GM12878 (cell line): ENCODE measurements at places on chromosomes 12 and 14.

DNA sequence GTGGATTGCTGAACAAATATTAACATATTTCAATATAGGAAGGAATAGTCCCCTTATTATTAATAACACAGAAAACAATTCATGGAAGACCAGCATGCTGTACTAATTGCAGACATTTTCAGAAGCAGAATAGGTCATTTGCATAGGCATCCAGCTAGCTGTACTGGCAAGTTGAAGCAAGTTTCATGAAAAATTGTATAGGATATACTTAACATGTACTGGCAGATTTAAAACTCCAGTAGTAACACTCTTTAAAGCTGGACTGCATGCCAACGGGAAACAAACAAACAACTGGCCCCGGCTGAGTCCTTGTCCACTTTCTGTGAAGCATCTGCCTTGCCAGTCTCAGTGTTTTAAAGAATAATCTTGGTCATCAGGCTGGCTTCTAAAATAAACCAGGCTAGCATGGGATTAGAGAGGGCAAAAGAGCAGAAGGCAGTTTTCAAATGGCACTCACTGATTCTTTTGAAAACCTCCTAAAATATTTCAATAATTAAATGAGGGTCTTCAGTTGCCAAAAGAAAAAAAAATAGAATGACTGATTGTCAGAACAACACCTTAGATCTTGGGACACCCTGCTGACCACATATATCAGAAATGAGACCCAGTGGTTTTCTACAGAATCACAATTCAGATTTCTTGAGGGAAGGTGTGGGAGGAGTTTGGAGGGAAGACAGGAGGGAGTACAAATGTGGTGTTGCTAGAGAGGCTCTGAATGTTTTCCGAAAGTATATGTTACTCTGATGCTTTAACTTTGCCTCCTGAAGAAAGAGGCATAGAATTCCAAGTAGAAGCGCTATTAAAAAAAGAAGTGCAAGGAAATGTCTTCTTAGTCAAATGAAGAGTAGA lies 122.5 kb upstream of the KRAS start:
- no peak for DNase-seq

DNA sequence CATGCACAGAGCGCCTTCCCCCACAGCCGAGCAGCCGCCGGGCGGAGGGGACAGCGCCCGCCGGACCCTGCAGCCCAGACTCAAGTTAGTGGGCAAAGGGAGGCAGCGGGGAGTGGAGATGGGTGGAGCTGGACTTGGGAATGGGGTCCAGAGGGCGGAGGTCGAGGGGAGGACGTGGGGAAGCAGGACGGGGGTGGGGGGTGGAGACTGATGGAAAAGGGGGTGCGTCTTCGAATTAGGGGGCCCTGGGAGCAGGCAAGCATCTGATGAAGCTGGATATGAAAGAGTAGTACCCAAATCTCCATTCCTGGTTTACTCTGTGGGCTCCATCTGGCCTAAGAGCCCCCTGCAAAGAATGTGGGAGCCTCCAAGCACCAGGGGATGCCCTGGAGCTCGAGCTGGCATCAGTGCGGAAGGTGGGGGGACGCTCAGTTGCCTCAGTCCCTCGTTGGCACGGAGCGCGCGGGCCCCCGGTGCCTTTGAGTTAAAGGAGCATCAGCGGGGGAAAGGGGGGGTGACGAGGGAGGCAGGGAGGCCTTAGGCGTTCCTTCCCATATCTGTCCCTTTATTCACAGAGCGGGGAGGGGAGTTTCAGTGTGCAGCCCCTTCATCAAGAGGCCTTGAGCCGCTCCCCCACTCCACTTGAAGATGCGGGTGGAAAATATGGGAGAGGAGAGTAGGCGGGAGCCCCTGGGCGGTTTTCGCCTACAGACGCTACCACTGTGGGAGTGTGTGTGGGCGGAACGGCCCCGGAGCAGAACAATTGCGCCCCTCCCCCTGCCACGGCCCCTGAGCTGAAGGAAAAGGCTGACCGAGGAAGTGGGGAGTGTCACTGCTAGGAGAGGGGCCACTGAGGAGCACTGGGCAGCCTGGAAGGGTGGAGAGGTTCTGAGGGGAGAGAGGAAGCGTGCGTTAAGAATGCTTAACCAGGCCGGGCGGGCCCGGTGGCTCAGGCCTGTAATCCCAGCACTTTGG lies 644 bp downstream of the NAB2 start:
- no peak for DNase-seq

GRCh38 chr14:75088566-75089373 lies 19.3 kb downstream of the ZC2HC1C start:
- DNase-seq = no peak

DNA sequence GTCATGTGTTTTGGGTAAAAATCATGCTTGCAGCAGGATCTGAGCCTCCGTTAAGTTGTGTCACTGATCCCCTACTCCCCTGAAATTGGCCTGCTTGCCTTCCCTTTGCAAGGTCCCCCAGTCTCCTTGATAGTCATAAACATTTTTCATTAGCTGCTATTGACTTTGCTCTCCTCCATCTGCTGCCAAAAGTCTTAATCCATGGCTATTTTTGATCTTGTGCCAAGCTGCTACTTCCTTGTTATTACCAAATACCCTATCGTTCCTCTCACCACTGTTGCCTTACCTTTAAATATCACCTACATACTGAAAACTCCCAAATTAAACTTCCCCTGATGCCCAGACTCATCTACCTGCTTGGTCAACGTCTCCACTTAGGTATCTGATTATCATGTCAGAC lies 148.3 kb downstream of the PHLDA1 start:
- no peak for DNase-seq

- DNase-seq = no peak
Measured at GRCh38 chr12:104866291-104866690, 91.8 kb downstream of the SLC41A2 start.

- DNase-seq = no peak
Measured at GRCh38 chr14:95727056-95727700, 13.3 kb upstream of the TCL1A start.

DNA sequence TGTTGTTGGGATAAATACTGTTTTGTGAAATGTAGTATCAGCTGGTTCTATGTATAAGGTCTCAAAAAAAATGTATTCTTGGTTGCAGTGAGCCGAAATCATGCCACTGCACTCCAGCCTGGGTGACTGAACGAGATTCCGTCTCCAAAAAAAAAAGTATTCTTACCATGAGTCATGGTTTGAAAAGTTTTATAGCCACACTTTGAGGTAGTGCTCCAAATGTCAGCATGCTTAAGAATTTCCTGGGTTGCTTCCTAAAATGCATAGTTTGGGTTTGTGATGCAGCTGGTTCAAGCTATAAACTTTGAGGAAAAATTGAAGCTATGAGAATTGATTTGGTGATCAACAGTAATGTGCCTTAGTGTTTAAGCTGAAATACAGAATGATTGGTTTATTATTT lies 48.0 kb downstream of the ETNK1 start:
- no peak for DNase-seq

- no peak for DNase-seq
Measured at GRCh38 chr14:105480199-105480746, 5.7 kb downstream of the CRIP2 start.

DNA sequence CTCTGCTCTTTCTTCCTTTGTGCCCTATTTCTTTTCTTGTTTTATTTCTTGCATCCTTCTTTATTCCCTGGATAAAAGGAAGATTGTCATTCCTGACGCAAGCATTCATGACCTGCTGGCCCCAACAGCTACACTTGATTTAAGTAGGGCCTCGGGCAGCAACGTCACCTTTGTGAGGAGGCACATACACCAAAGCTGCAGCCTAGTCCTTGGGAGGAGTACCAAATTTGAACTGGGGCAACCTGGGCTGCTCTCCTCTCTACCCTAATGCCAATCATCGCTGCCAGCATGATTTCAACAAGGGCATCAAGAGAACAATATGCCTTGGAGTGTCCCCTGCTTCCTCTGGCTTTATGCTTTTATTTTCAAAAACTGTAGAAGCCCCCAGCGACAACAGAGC lies 76.4 kb downstream of the C12orf50 start:
- DNase-seq = no peak

DNA sequence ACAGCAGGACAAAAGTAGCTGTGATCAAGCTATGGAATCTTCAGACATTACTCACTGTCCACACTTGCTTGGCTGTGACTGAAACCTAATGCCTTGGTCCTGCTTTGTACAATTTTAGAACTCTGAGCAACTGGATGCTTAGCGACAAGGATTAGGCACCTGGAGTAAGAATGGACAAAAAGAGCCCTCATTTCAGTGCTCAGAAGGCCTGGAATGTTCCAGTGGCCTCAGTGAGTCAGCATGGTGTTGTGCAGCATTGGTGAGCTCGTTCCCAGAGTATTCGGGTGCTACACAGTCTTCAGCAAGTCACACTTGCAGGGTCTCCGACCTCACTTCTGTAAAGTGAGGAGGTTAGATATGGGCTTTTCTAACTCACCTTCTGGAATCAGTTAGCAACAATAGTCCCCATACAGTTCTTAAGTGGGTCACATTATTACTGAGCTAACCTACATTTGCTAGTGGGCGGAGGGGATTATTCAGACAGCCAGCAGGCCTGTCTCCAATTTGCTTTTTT lies 108.0 kb upstream of the MDM1 start:
- no peak for DNase-seq

DNA sequence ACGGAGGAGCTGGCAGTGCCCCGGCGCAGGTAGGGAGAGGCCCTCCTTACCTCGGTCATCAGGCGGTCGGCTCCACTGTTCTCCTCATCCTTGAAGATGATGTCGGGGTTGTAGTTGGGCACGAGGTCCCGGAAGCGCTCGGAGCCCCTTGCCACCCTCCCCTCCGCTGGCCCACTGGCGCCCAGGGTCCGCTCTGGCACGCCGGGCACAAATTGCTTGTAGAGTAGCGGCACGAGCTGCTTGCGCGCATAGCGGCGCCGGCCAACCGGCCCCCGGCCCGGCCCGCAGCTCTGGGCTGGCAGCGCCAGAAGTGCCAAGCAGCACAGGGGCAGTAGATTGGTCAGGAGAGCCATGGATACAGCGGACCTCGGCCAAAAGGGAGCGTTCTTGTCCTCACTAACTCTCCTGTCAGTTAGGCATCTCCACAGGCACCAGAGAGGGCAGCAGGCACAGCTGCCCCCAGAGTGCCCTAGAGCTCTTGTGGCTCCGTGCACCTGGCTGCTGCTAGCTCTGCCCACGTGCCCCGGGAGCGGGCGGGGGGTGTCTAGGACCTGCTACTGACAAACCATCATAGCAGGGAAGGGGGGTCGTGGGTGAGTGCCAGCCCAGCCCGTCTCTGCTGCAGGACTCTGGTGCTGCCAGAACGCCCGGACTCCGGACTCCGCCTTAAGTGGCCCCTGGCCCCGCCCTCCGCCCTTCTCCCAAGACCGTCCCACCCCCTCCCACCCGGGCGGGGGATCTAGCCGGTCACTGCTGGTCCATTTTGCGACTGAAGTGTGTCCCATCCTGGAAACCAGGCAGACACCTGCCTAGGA lies at the start of gene DHH:
Gene DHH, minus strand, starts transcription at position 642 of the 815 bp plus-strand sequence. Its CDS starts 289 bp downstream, at position 353.
- no peak for DNase-seq

DNA sequence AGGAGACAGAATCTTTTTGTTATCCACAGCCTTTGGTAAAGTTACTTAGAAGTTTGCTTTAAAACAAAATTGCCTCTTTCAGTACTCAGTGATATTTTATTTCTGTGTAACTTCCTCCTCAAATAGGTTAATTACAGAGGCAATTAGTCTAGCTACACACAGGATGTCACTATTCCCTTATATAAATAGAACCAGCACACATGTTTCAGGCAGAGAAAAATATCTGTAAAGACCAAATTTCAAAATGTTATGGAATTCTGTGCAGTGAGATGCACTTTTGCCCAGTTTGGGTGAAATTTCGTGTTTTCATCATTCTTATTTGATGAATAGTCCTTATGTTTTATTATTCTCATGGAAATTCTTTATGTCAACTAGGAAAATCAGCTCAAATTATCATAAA lies 410.6 kb upstream of the SOX5 start:
- DNase-seq = no peak

GRCh38 chr14:65926504-65926903 lies 514.0 kb downstream of the FUT8 start:
- DNase-seq = no peak

DNA sequence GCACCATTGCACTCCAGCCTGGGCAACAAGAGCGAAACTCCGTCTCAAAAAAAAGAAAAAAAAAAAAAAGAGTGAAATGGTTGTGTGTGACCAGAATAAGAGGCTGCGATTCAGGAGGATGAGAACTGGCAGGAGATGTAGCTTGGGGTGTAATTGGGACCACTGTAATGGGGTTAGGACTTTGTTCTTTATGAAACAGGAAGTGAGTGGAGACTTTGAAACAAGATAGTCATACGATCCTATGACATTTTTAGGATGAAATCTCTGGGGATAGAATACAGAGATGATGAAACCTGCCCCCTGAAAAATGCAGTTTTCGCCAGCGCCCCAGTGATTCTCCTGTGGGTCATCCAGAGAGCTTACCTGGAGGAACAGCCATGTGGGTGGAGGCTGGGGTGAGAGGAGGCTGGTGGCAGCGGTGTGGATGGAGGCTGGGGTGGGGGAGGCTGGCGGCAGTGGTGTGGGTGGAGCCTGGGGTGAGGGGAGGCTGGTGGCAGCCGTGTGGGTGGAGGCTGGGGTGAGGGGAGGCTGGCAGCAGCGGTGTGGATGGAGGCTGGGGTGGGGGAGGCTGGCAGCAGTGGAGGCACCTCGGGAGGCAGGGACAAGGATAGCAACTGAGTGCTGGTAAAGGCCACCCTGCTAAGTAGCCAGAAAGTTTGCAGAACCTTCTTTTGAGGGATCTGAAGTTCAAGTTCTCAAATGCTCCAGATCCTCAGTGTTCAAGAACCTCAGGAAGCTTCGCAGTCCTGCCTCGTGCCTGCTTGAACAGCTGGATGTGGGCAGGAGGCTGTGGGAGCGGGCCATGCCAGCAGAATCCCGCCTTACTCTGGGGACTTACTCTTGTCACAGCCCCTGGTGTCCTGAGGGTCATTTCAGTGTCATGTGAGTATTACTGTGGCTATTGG lies 20.2 kb downstream of the FBXL14 start:
- DNase-seq = no peak

DNA sequence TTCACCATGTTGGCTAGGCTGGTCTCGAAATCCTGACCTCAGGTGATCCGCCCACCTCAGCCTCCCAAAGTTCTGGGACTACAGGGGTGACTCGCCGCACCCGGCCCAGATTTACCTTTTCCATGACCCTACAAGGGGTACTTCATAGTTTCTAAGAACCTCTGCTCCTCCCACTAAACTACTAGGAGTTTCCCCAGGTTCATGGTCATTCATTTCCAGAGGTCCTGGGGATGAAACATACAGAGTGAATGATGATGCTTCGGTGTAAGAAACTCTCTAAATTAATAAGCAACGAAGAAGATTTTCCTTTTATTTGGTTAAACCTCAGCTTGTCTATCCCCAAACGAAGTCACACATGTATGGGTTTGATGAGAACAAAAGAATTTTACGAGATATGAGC lies 56.9 kb downstream of the AMN start:
- no peak for DNase-seq

GRCh38 chr12:15372352-15372751 lies 50.0 kb downstream of the PTPRO start:
- DNase-seq = no peak

- DNase-seq = no peak
Measured at GRCh38 chr14:99095369-99095768, 176.6 kb downstream of the BCL11B start.

- no peak for DNase-seq
Measured at GRCh38 chr12:27031531-27031930, 9.2 kb downstream of the MED21 start.

DNA sequence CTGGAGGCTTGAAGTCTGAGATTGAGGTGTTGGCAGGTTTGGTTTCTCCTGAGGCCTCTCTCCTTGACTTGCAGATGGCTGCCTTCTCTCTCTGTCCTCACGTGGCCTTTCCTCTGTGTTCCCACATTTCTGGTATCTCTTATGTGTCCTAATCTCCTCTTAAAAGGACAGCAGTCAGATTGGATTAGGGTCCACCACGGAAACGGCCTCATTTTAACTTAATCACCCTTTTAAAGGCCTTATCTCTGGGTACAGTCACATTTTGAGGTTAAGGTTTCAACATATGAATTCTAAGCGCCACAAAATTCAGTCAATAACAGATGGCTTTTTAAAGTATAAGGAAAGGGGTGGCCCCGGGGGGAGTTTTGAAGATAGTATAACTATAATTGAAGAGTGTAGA lies 33.5 kb downstream of the UNC79 start:
- DNase-seq = no peak
